ENCODE measurements at places on chromosomes 3 and 15.

DNA sequence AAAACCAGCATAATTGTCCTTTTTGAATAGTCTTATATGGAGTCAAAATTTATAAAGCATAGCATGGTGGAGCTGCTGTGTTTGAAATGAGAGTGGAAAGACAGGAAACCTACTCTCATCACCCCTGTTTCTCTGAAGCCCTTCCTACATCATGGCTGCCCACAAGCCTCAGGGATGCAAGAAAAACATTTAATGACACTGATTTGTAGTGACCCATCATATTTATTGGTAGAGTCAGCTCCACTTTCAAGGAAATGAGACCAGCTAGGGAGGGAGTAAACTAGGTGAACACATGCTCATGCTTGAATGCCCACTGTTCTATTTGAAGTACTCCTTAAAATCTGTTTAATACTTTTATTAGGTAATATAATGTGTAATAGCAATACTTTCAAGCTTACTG is 494.3 kb upstream of the KCNMB2 start:
- no peak for DNase-seq

DNA sequence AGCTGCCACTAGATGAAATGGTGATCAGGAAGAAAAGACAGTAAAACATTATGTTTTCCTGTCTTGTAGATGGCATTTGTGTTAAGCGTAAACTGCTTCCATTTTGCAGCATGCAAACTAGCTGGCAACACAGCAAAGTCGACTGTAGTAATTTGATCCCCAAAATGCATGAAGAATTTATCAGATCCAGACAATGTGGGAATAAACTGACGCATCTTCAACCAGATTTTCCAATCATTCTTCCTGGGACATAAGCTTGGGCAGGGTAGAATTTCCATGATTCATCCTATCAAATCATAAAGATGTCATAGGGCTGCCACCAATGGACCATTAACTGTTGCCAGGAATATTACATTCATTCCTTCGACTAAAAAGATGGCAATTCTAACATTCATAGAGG is 260.3 kb downstream of the ERC2 start:
- DNase-seq, result peak; percentile 55

DNA sequence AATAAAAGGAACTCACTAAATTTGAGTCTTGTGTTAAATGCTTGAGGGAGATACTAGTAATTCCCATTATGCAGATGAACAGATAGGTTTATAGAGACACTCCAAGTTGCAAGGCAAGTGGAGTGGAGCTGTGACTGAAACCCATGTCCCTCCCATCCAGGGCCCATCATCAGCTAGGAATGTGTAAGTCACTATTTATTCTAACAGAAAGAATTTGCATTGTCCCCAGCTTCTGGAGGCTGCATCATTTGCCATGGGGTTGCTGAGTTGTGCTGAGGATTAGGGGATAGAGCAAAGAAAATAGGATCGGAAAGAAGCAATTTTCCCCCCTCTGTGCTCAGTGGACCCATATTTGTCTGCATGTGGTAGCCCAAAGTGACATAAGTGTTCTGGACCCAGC is 197.4 kb upstream of the RGMA start:
- DNase-seq, result no peak

GRCh38 chr3:180657094-180657493 is 22.2 kb downstream of the CCDC39 start:
- no peak for DNase-seq

DNA sequence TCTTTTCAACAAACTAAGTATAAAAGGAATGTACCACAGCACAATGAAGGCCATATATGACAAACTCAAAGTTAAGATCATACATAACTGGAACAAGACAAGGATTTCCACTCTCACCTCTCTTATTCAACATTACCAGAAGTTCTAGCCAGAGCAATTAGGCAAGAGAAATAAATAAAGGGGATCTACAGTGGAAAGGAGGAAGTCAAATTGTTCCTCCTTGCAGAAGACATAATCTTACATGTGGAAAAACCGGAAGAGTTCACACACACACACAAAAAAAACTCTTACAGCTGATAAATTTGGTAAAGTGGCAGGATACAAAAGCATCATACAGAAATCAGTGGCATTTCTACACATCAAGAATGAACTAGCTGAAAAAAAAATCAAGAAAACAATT is 277.9 kb downstream of the MCTP2 start:
- no peak for DNase-seq

Data from fibroblast of skin of left biceps (primary cell).